Brain pericyte (primary cell): ENCODE measurements at places on chromosomes 2 and 18.

DNA sequence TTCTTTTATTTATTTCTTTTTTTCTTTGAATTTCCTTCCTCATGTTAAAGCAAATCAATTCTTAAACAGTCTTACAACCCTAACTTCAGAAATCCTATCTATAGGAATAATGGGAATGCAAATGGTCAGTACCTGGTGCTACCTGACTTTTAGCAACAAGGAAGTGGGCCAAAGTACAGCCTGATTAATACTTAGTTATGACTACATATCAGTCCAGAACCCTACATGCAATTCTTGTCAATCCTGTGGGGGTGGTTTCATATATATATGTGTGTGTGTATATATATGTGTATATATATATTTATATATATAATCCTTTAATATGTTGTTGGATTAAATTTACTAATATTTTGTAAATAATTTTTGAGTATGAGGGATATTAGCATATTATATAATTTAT lies 14.8 kb upstream of the TRAPPC8 start:
- no peak for DNase-seq

DNA sequence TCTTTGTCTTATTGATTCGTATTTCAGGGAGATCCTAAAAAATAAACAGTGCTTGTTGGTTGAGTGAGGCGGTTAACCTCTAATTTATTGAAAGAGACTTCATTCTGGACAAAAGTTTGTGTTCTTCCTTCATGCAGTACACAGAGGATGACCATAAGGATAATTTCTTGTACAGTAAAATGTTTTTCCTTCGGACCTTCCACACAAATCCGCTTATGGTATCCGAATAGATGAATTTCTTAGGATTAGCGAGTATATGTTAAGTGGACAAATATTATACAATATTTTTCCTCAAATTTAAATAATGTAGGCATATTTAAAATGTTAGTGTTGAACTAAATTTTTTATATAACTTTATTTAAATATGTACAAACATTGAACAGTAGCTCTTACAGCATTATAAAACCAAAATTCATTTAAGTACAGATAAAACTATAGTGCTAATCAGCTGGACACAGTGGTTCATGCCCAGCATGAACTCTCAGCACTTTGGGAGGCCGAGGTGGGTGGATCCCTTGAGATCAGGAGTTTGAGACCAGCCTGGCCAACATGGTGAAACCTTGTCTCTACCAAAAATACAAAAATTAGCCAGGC lies 84.4 kb downstream of the LPIN1 start:
- DNase-seq: no peak

GRCh38 chr18:47209171-47209570 lies 33.0 kb upstream of the IER3IP1 start:
- no peak for DNase-seq

DNA sequence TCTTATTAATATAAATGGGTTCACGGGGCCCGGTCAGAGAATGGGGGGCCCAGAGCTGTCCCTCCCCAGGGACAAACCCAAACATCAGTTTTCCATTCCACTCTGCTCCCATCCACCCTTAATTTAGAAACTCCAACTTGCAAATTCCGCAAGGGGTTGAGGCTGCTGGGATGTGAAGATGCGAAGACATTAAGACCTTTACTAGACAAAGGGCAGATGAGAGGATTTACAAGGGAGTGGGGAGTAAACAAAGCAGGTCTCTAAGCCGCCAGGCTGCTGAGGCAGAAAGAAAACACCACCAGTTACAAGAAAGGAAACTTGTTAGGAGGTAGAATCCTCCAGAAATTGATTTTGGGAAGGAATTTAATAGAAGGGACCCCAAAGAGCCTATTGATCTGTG lies 33.1 kb downstream of the MARCO start:
- DNase-seq: no peak

DNA sequence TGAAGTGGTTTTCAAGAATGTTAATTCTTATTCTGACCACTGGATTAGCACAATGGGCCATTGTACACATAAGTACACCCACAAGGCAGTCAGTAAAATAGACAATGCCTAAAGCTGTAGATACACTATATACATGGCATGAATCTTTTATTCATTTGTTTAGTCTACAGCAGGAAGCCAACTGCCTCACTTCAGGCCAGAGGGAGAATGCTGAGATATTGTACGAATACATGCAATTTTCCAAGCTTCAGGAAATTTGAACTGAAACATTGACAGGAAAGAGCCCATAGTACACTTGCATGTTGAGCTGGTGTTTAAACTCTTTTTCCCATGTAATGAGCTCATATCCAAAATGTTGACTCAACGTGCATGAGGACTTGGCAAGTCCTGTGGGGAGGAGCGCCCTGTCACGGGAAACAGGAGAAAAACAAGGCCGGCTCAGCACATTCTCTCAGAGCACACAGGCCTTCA lies 111.6 kb upstream of the CYP1B1 start:
- DNase-seq: no peak

GRCh38 chr2:159695795-159696448 lies 16.4 kb upstream of the MARCHF7 start:
- DNase-seq: no peak

- DNase-seq: no peak
Measured at GRCh38 chr18:47403317-47403716, 151.9 kb upstream of the SKOR2 start.

DNA sequence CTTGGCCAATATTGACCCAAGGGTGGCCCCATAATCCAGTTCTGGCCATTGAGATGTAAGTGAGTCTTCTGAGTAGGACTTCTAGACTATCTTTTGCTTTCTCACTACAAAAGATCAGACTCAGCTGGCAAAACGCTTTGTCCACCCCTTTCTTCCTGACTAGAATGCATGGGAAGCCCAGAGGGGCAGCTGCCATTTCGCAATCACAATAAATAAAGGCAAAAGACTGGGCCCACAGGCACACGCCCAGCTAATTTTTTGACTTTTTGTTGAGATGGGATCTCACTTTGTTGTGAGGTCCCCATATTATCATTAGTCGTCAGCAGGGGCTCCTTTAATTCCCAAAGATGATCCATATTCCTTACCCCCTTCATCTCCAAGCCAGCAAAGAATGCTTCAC lies 41.1 kb upstream of the SGPP2 start:
- DNase-seq: no peak

- no peak for DNase-seq
Measured at GRCh38 chr2:232994446-232994845, 18.6 kb downstream of the NGEF start.

DNA sequence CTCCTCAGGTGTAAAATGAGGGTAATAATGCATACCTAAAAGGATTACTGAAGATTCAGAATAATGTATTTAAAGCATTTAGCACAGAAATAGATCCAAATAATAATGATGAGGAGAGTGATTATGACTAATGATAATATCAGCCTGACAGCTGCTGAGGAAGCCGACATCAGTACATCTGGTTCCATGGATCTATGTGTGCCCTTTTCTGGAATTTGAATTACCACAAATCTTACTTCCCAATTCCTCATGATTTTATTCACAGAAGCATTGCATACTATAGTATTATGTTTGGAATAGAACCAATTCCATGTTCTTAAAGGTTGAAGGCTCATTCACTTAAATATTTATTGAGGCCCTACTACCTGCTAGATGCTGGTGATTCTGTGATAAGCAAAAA lies 248.9 kb upstream of the THUMPD2 start:
- DNase-seq: no peak

DNA sequence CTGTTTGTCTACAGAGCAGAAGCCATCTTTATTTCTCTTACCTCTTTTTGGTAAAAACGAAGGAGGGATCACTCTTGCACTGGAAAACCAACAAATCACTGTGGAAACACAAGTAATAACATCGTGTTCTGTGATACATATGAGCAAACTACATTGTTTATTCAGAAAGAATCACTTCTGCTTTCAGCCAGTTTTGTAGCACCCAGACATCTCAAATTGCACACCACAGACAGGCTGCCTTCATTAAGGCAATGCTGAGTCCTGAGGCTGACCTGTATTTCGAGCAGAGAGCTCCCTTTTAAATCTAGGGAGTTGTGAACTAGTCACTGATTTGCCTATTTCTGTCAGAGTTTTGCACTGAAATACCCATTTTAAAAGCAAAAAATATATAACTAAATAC lies 1003.2 kb upstream of the FAM98A start:
- DNase-seq: no peak
